ENCODE measurements at places on chromosomes 3 and 15.

GRCh38 chr3:153714016-153714415, 407.2 kb upstream of the ARHGEF26 start:
- DNase-seq: no peak

- no peak for DNase-seq
Measured at GRCh38 chr3:140715035-140715434, 37.2 kb downstream of the TRIM42 start.

DNA sequence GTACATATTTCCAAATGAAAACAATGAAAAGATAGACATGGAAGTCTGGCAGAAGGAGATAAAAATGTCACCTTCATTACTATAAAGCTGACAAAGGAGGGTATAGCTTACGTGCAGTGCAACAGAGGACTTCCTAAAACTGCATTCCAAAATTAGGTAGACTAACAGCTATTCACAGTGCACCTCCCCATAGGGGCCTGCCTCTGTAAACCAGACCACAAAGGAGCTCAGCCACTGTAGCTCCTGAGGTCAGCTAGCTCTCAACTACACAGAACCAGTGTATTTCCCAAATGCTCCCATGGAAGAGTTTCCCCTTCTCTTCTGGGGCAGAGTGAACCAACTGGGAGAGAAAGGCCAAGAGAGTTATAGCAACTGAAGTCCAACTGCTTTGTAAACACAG, 31.2 kb upstream of the PHLDB2 start:
- no peak for DNase-seq

GRCh38 chr15:84872009-84872910, 12.2 kb upstream of the SLC28A1 start:
- DNase-seq: no peak

- no peak for DNase-seq
Measured at GRCh38 chr3:143041903-143042302, 40.5 kb downstream of the U2SURP start.

GRCh38 chr15:43889042-43889441, 62.2 kb downstream of the WDR76 start:
- DNase-seq: no peak

GRCh38 chr3:133157716-133158115, 119.5 kb downstream of the TMEM108 start:
- DNase-seq: no peak

DNA sequence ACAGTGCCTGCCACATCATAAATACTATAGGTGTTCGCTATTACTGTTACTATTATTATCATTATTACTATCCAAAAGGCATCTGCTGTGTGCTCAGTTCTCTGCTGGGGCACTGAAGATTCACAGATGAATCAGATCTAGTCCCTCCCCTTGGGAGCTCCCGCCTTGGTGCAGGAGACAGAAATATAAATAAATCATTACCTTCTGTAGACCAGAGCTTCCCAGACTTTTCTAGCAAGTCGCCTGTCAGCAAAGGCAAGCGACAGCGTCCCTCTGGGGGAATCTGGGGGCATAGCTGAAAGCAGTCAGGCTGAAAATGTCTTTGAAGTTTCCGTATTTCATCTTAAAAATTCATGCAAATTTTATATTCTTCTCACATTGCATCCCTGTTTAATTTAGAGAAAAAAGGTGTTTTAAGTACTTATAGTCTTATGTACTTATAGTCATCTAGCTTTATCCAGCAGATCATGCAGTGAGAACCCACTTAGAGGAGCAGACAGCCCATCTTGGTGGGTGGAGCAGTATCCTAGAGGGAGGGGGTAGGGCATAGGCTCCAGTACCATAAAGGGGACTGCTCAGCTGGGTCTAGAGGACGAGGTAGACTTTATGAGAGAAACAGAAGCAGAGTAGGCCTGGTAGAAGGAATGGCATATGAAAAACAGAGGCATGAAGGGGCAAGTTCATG, 10.4 kb upstream of the BRPF1 start:
- DNase-seq: no peak

GRCh38 chr3:124981472-124981871, 46.9 kb upstream of the MUC13 start:
- no peak for DNase-seq

DNA sequence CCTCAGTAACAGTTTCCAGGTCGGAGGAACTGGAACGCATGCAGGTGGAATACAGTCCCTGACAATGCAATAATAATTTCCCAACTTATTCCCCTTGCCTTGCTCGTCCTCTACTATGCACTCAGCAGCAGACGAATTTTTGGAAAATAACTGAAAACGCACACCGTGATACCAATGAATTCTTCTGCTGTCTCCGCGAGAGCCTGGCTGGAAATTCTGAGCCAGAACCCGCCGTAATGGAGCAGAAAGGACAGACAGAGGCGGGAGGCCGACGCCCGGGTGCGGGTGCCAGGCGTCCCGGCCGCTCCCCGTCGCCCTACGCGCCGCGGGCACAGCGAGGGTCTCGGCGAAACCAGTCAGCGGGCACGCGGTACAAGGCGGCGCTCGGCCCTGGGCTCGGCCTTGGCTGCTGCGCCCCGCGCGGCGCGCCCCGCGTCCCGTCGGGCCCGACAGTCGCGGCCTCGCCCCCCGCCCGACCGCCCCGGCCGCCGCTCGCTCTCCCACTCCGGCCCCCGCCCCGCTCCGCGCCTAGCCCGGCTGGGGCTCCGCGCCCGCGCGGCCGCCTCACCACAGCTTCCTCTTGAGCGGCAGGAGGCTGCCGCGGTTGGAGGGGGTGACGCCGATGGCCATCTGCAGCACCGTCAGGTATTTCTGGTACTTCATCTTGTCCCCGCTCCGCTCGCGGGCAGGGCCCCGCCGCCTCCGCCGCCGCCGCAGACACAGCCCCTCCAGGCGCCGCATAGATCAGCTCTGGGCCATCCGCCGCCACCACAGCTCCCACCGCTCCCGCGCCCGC, 114.5 kb upstream of the GOLGA8J start:
- DNase-seq: no peak

- DNase-seq: no peak
Measured at GRCh38 chr15:23095796-23096195, 40.8 kb downstream of the GOLGA6L1 start.

DNA sequence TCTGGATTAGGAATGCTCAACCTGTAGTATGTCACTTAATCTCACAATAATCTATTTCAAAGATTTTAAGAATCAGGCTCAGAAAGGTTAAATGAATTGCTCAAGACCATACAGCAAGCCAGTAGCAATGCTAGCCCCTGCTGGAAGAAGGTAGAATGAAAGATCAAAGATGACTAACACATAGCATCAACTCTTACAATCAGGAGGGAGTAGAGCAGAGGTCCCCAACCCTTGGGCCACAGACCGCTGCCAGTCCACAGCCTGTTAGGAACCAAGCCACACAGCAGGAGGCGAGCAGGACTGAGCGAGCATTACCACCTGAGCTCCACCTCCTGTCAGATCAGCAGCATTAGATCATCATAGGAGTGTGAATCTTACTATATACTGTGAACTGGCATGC, 15.5 kb upstream of the GATM start:
- no peak for DNase-seq

GRCh38 chr3:186988806-186989205, 58.5 kb downstream of the ST6GAL1 start:
- DNase-seq: no peak

GRCh38 chr15:85543741-85544155, 163.3 kb downstream of the AKAP13 start:
- peak; percentile 11 for DNase-seq

DNA sequence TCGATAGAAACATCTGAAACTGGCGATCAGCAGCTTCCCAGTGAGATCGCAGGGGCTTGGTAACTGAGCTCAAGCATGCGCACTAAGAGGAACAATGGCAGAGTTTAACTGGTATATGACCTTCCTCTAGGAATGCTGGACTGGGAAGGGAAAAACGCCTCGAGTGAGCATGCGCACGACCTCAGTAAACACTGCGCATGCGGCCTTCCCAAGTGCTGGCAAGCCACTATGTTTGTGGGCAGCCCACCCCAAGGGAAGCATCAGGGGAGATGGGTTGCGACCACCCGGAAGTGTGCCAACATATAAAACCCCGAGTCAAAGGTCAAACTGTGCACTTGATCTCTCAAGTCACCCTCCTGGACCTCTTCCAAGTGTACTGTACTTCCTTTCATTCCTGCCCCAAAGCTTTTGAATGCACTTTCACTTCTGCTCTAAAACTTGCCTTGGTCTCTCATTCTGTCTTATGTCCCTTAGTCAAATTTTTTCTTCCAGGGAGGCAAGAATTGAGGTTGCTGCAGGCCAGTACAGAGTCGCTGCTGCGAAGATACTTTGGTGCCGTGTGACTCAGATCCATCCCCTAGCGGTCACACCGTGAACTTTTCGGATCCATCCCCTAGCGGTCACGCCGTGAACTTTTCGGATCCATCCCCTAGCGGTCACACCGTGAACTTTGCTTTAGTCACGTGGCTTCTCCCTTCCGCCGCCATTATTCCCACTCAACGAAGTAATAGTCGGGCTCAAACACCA, 243.3 kb downstream of the FAM43A start:
- DNase-seq: no peak

GRCh38 chr3:57791245-57791644, 35.1 kb downstream of the SLMAP start:
- no peak for DNase-seq

GRCh38 chr15:92159906-92160841, 233.5 kb upstream of the ST8SIA2 start:
- DNase-seq: no peak

DNA sequence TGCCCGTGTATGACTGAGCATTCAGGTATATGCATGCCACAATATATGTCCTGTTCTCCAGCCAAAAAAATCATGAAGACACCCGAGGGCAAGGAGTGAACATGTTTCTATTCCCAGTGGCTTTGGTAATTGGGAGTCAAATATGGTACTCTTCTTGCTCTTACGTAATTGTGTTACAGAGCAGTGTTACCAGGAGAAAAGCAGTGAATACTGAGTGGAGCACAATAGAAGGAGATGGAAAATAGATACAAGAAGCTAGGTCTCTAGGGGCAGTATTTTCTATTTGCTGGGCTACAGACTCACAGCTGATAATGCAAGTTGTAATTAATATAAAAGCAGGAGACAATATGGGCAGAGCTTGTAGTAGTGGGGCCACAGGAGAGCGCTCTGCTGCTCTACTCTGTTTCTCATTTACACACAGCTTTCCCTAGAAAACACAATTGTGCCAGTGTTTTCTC, 13.2 kb downstream of the MEIS2 start:
- DNase-seq: no peak

DNA sequence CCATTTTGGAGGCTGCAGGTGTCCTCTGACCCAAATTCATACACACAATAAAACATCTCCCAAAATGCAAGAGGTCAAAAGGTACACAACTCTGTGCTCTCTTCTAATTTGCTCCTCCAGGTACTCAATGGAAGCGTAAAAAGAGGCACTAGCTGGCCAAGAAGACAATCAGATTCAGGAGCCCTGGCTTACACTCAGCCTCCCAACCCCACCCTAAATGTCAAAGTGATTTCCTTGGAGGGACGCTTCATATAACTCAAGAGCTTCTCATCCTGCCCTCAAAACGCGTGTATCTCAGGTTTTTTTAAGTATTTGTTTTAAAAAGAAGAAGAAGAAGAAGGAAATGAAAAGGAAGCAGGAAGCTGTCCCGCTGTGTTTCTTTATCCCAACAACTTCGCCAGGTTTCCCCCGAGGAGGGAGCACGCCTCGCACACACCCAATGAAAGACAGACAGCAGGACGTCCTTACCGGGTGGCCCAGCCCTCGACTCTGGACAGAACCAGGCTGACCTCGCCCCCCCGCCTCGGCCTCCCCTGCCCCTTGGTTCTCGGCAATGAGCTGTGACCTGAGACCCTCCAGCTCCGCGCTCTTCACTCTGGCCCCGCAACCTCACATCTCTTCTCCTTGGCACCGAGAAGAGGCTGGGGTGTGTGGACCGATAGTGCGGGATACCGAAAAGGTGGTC, 620.7 kb upstream of the ZNF385D start:
- DNase-seq: no peak

DNA sequence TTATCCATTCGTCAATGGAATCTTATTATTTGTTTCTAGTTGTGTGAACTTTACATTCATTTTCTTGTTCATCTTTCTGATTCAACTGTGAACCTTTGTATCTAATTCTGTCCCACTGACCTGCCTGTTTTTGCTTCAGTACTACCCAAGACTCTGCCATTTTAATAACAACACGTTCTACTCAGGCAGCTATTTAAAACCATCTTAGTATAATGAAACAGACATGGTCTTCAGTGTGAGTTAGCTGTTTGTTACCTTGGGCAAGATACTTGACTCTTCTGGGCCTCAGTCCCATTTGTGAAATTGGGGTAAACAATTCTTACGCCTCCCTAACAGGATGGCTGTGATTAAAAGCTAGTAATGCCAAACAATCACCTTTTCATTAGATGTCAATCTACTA, 1.6 kb downstream of the BTBD1 start:
- DNase-seq: no peak

DNA sequence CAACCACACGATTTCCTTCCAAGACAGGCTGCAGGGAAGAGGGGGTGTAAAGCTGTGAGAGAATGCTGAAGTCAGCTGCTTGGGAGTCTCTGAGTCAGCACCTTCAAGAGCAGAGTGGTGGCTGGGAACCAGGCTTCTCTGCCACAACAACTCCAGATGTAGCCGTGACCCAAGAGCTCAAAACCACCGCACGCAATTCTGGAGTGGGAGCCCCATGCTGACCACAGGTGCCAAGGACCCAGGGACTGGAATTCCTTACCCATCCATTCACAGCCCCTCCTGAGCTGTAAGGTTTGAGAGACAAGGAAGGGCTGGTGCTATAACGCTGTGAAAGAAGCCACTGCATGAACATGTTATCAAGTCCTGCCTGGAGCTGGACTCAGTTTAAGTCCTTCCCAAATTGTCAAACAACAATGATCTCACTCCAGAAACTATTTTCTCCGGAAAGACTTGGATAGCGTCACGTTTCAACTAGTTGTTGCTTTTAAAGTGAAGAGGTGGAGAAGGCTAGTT, 61.4 kb downstream of the UMPS start:
- DNase-seq: no peak

- DNase-seq: no peak
Measured at GRCh38 chr3:197352382-197352781, 54.0 kb upstream of the DLG1 start.

DNA sequence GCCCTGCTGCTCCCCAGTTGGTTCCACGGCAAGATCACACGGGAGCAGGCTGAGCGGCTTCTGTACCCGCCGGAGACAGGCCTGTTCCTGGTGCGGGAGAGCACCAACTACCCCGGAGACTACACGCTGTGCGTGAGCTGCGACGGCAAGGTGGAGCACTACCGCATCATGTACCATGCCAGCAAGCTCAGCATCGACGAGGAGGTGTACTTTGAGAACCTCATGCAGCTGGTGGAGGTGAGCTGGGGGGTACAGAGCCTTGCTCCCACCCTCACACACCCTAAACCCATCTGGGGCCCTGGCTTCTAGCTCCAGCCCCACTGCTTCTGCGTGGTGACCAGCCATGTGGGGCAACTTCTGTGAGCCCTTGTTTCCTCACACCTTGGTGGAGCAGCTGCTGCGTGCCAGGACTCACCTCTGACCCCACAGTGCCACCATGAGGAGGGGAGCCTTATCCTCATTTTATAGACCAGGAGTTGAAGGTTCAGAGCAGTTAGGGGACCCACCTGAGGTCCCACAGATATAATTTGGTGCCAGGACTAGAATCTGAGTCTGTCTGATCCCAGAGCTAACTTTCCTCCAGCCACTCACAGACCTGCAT, 13.3 kb upstream of the LMAN1L start:
- DNase-seq: no peak

Measured in stimulated activated CD8-positive, alpha-beta memory T cell treated with anti-CD3 and anti-CD28 coated beads, Interleukin-4, amount 100 ng/mL, for 24 hours (primary cell).